ENCODE measurements at places on chromosomes 3 and 15.
A peak's percentile ranks its signal among the peaks of the same experiment; 100 is the strongest.

- peak; percentile 87 for DNase-seq
These were observed 2.3 kb downstream of the CCK start for GRCh38 chr3:42263354-42264346.

- no peak for DNase-seq
These were observed 121.7 kb downstream of the MEGF11 start for GRCh38 chr15:66131831-66132230.

- DNase-seq, result no peak
These were observed 282.9 kb upstream of the COL8A1 start for GRCh38 chr3:99355465-99355864.

DNA sequence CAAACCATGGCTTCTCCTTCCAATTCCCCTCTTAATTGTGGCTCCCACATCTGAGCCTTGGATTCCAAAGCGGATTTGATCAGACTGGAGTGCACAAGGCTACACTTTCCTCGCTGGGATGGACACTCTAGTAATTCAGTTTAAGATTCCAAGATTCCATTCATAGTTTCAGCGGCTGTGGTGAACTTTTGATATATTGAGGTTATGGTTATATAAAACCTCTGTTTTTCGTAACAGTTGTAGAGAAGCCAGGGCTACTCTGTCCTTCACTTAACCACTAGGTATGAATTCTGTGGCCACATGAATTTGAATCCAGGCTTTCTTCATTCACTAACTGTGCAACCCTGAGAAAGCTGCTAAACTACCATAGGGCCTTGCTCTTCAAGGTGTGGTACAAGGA lies 67.9 kb upstream of the KY start:
- DNase-seq, result no peak

GRCh38 chr15:40310001-40310959 lies 2.5 kb upstream of the PLCB2 start:
- peak; percentile 88 for DNase-seq

DNA sequence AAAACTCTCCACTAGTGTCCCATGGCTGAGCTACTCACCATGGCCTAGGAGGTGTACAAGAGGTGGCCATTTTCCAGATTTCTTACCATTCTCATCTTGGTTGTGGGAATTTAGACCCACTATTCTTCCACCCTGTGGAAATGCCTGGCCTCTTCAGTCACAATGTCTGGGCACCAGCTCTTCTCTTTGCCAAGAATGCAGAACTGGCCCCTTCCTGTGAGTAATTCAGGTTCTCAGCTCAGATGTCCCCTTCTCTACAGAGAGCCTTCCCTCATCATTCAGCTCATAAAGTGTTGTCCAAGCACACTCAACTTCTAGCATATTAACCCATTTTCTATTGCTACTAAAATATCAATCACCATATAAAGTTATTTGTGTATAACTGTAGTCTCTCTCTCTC lies 575.5 kb upstream of the KCNMB2 start:
- no peak for DNase-seq

DNA sequence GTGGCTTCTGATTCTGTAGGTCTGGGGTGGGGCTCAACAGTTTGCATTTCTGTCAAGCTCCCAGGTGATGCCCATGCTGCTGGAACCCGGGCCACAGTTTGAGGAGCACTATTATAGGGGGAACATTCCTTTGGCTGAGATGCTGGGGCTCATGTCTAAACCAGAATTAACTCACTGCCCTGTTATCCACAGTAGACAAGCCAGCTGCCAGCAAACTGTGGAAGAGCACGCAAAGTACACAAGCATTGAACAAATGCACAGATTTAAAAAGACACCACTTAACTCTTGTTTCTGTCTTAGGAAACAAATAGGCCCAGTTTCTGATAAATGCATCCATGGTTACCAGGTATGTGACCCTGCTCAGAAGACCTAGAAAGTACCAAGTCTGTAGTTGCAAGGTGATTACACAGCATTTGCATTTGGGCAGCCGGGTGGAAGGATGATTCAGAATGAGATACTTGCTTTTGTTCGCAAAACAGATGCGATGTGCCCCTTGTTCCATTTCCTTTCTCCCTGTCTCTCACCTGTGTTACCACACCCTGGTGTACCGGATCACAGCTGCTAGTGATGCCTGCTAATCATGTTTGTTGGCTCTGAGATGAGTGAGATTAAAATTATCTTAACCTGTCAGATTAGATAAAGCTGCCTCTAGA lies 12.4 kb downstream of the GYG1 start:
- no peak for DNase-seq

- DNase-seq, result no peak
These were observed 85.5 kb downstream of the CCNL1 start for GRCh38 chr3:157074490-157074889.

- peak; percentile 87 for DNase-seq
These were observed 195.4 kb downstream of the OPA1 start for GRCh38 chr3:193788189-193788991.

DNA sequence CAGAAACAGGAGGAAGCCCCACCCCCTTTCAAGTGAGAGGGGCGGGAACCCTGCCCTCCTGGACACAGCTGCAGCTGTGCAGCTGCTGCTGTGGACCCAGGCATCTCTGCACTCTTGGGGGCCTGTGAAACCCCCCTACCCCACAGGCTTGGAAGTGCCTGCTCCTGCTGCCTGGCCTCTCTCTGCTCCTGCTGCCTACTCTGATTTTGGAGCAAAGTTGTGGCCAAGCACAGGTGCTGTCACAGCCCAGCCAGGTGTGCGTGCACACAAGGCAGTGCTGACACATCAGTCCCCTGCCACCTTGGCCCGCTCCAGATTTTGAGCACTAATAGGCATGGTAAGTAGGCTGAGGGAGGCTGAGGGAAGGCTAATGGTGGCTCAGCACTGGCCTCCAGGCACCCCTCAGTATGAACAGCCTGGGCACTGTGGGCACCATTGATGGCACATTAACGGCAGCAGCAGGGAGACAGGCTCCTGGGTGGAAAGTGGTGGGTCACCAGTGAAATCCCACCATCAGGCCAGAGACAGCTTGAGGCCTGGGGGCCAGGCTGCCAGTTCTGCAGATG lies 890.9 kb downstream of the GBE1 start:
- DNase-seq, result no peak

- no peak for DNase-seq
These were observed 337.3 kb upstream of the ARRDC4 start for GRCh38 chr15:97623091-97623661.

Measured in H7 (cell line).